Gastroesophageal sphincter (tissue), 4 donors: ENCODE measurements at places on chromosomes 12 and 14. TPM values are rescaled to one million over a fixed set of nuclear protein-coding genes. Genes with fewer than 3 reads are reported as not detected.

GRCh38 chr14:25658988-25659387 lies 609.0 kb upstream of the STXBP6 start:
- no peaks in the 10 kb centered on the region for H3K36me3 ChIP-seq
- ATAC-seq: no peak
- H3K4me3 ChIP-seq: no peak overlapping the region
- no peak overlapping the region for H3K27ac ChIP-seq

GRCh38 chr14:26289891-26290486 lies 307.8 kb downstream of the NOVA1 start:
- no peaks in the 10 kb centered on the region for H3K27me3 ChIP-seq
- no peaks in the 10 kb centered on the region for H3K36me3 ChIP-seq
- peaks cover 9% of the 10 kb centered on the region for H3K4me1 ChIP-seq

GRCh38 chr14:31842899-31843298 lies 234.2 kb upstream of the ARHGAP5 start:
- no peaks in the 10 kb centered on the region for H3K27me3 ChIP-seq
- H3K4me3 ChIP-seq: no peak overlapping the region
- no peak for ATAC-seq
- no peaks in the 10 kb centered on the region for H3K4me1 ChIP-seq
- peaks cover 6% of the 10 kb centered on the region for H3K36me3 ChIP-seq

DNA sequence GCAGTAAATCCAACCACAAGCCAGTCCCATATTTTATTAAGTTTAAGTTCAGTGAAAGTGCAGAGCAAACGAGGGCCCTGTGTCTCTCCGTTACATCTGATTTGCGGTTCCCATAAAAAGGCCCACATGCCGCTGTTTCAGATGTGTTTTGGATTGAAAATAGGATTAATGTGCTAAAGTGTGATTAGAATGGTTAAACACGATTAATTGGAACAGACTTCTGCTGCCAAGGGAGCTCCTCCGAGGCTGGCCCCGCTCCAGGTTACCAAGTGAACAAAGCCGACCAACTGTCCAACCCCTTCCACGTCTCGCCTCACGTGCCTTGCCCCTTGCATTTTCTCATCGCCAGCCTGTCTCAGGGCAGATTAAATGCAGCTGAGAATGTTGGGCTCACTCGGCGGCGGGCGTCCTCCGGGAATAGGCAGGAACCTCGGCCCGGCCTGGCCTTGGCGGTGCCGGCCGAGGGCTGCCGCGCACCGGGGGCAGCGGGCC lies 166.5 kb upstream of the GSC start:
- H3K4me1 ChIP-seq: peaks cover 19% of the 10 kb centered on the region
- ATAC-seq: peak; percentile 83

DYRK2 gene
- total RNA-seq: 39.3 TPM

SALL2 gene
- 21.1 TPM for total RNA-seq

- H3K36me3 ChIP-seq: peaks cover 40% of the 10 kb centered on the region
- H3K4me1 ChIP-seq: no peaks in the 10 kb centered on the region
- H3K4me3 ChIP-seq: no peak overlapping the region
- ATAC-seq: peak; percentile 25
- no peak overlapping the region for H3K27ac ChIP-seq
Observed at GRCh38 chr12:12645485-12645884, 33.8 kb downstream of the CREBL2 start.

DNA sequence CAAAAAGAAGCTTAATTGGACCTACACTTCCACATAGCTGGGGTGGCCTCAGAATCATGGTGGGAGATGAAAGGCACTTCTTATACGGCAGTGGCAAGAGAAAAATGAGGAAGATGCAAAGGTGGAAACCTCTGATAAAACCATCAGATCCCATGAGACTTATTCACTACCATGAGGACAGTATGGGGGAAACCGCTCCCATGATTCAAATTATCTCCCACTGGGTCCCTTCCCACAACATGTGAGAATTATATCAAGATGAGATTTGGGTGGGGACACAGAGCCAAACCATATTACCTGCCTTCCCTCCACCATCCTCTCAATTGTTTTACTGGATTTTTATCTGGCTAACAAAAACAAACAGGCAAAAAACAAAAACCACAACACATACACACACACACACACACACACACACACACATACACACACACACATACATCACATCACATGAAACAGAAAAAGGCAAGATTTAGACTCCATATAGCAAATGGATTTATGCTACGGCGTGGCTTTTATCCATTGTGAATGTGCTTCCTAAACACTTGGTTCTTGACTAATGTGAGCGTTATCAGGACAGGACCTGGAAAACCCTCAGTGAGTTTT lies 66.7 kb downstream of the ZFP36L1 start:
- H3K36me3 ChIP-seq: no peaks in the 10 kb centered on the region
- no peak overlapping the region for H3K4me3 ChIP-seq
- H3K27ac ChIP-seq: no peak overlapping the region

DNA sequence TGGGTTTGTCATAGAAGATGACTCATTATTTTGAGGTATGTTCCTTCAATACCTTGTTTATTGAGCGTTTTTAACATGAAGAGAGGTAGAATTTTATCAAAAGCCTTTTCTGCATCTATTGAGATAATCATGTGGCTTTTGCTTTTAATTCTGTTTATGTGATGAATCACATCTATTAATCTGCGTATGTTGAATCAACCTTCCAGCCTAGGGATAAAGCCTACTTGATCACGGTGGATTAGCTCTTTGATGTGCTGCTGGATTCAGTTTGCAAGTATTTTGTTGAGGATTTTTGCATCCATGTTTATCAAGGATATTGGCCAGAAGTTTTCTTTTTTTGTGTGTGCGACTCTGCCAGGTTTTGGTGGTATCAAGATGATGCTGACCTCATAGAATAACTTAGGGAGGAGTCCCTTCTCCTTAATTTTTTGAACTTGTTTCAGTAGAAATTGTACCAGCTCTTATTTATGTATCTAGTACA lies 602.6 kb downstream of the SNAPC1 start:
- no peaks in the 10 kb centered on the region for H3K27me3 ChIP-seq
- no peaks in the 10 kb centered on the region for H3K36me3 ChIP-seq
- no peak for ATAC-seq
- H3K27ac ChIP-seq: no peak overlapping the region
